ENCODE measurements at places on chromosomes 6 and 20.

- DNase-seq = no peak
Measured at GRCh38 chr6:2240961-2241360, 4.4 kb downstream of the GMDS start.

GRCh38 chr6:71766796-71767195 is 119.6 kb upstream of the RIMS1 start:
- DNase-seq = no peak

GRCh38 chr6:129667621-129668020 is 42.4 kb downstream of the ARHGAP18 start:
- no peak for DNase-seq

DNA sequence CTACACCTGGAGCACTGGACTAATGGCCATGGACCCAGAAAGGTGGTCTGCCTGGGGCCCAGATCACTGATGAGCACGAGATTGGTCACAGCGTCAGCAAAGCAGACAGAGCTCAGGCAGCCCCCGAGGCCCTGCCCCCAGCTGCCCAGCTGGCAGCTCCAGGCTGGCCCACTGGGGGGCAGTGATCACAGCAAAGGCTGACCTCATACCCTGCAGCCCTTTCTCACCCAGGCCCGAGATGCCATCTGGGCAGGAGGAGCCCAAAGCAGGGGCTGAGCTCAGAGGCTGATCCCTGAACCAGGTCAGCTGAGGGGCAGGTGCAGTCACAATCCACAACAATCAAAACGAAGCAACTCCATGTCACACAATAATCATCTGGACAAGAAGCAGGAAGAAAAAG is 4.1 kb downstream of the MAP1LC3A start:
- DNase-seq = no peak

GRCh38 chr20:62911701-62912280 is 14.5 kb downstream of the DIDO1 start:
- DNase-seq = no peak
